CD4-positive, alpha-beta T cell treated with Interleukin-6 for 4 hours (primary cell): ENCODE measurements at places on chromosomes 2 and 18.

DNA sequence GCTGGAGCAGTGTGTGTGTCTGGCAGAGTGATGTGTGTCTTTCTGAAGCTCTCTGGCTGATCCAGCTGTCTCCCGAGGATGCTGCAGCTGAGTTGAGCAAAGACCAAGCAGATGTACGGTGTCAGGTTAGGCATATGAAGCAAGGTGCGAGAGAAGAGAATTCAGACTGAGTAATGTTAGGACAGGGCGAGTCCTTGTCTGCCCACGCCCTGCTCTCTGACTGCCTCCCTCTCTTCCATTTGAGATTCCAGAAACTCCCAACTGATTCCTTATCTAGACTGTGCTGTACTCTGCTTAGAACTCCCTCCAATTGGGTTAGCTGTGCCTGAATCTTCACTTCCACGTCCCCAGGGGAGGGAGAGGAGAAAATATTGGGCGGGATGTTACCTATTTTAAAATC lies 25.7 kb upstream of the LPIN1 start:
- DNase-seq, result no peak

DNA sequence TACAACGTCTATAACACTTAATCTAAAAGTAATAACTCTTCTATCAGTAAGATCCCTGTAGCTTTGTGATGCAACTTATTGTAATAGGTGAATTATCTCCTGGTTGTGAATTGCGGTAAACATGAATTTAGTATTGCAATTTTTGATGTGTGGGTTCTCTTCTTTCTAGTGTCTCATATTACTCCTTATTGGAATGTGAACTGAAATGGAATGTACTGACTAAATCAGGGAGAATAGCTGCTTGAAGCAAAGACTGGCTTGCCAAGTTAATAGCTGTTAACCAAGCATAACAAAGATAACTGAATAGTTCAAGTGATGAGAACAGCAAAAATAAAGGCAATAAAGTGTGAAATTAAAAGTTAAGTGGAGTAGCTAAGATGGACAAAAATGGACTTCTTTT lies 60.5 kb upstream of the TFPI start:
- DNase-seq, result no peak

DNA sequence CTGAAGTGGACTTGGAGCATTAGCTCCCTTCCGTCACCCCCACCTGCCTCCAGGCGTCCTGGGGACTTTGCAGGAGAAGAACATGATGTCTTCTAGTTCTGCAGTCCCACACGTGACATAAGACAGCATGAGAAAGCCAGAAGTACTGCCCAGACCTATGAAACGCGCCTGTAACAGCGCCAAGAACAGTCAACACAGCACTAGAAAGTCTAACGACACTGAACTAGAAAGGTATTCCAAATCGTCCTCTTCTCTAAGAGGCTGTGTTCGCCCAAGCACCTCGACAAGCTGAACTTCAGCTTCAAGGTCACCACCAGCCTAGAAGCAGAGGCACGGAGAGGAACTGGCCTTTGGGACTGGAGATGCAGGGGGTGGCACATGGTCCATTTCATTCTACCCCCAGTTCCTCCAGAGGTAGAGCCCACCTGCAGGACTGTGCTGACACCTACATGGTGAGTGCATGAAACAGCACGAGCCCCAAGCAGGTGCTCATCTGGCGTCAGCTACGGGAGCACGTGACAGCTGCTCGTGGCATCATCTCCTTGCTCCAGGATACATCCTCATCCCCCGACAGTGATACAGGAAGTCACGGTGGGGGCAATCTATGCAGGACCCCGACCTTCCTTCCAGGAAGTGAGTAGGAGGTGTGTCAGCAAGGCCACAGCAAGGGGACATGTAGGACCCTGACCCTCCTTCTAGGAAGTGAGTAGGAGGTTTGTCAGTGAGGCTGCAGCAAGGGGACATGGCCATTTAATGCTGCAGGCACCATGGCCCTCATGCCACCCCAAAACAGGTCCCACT lies 3.7 kb downstream of the HDAC4 start:
- peak; percentile 60 for DNase-seq

DNA sequence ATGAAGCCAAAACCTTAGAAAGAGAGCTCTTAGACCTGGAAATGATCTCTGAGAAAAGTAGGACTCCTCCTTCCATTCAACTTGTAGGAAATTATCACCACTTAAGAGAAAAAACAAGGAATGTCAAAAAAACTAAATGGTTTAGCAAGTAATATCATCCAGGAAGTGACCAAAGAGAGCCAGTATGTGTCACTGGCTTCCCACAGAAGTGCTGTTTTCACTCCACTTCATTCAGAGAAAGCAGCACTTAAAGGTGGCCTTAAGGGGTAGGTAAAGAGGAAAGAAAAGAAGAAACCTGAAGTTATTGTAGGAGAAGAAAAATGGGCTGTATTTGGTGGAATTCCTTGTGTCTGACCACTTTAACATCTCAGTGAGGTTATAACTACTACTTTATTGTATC lies 414.4 kb upstream of the ETAA1 start:
- DNase-seq, result no peak

- DNase-seq, result no peak
Measured at GRCh38 chr2:32422133-32422532, 65.3 kb downstream of the BIRC6 start.

- no peak for DNase-seq
Measured at GRCh38 chr2:55961318-55961911, 37.8 kb upstream of the EFEMP1 start.

GRCh38 chr2:101127319-101128056 lies 23.7 kb downstream of the TBC1D8 start:
- DNase-seq, result no peak

DNA sequence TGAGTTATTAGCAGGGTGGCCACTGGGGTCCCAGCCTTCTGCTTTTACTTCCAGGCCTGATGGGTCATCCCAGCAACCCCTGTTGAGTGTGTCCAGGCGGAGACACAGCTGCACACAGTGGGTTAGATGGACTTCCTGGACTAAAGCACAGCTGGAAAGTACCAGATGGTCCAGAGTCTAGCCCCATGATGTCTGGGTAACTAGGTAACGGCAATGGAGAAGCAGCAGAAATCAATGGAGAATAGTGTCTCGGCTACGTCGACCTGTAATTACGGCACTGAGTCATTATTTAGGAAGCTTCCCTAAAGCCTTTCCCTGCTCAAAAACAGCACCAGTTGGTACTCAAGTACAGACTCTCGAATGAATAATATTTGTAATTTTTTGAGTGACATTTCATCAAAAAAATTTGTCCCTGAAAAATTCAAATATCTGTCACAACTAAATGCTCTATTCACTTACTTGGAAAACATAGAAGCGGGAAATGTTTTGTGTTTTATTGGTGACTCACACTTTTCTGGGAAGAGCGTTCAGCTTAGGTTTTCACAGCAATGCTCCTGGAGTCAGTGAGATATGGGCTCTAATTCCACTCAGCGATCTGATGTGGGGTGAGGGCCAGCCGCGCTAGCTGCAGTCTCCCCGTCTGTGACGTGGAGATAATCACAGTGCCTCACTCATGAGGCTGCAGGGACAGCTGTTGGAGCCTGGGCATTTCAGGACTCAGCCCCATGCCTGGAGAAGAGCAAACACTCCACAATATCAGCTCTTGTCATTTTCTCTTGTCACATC lies 16.2 kb upstream of the ARL4C start:
- no peak for DNase-seq

DNA sequence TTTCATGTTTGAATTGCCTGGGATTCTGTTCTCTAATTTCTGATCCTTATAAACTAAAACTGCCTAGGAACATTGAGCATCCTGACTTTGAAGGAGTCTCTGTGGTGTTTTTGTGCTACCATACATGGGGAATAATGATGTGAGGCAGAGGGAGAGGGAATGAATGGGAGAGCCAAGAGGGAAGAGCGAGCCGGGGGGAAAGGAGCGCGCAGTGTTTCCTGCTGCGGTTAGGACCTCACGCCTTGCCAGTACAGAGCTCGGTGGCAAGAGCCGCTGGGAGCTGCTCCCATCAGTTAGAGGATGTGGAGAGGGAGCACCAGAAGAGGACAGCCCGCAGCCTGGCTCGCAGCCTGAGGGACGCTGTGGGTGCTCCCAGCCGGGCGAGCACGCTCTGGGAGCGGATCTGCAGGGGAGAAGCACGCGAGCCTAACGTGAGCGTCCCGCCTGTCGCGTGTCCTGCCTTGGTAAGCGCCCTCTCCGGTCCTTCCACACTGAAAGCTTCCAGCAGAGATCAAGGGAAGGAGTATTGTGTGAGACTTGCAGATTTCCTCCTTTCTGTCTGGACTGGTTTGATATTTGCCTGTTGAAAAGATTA lies 114.7 kb downstream of the FAM210A start:
- DNase-seq, result peak; percentile 42

- no peak for DNase-seq
Measured at GRCh38 chr18:69974365-69974764, 26.7 kb upstream of the CD226 start.

DNA sequence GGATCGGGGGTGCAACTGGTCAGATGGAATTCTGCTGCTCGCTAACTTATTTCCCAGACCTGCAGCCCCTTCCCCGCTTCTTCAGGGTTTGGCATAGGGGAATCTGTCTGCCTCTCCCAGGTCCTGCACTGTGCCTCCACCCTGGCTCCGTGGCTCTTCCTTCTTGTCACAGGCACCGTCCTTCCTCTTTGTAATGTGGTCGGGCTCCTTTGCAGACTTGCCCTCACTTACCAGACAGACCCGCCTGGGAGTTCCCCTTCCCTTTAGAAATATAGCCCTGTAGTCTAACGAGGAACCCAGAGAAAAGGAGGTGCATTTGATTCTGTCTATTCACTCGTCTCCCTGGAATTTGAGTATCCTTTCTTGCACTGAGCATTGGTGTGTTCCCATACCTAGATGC lies 63.9 kb upstream of the PAX8 start:
- DNase-seq, result peak; percentile 3
